Naive B cell (primary cell): ENCODE measurements at places on chromosomes 12 and 14.

DNA sequence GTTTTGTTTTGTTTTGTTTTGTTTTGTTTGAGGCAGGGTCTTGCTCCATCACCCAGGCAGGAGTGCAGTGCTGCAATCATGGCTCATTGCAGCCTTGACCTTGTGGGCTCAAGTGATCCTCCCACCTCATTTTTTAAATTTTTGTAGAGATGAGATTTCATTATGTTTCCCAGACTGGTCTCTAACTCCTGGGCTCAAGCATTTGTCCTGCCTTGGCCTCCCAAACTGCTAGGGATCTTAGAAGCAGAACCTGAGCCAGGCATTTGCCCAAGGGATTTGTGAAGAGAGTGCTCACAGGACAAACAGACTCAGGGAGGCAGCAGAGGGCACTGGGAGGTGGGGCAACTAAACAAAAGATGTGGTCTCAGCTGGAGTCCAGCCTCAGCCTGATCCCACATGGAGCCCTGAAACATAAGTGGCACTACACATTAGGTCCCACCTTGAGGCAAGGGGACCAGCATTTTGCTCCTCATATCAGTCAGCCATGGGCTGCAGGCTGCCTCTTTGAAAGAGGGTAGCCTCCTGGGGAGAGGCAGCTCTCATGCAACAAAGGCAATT lies 86.2 kb upstream of the CMKLR1 start:
- H3K36me3 ChIP-seq = no peaks in the 10 kb centered on the region
- no peak overlapping the region for H3K4me3 ChIP-seq
- no peaks in the 10 kb centered on the region for H3K4me1 ChIP-seq
- peaks cover 41% of the 10 kb centered on the region for H3K27me3 ChIP-seq
- no peak overlapping the region for H3K27ac ChIP-seq

DNA sequence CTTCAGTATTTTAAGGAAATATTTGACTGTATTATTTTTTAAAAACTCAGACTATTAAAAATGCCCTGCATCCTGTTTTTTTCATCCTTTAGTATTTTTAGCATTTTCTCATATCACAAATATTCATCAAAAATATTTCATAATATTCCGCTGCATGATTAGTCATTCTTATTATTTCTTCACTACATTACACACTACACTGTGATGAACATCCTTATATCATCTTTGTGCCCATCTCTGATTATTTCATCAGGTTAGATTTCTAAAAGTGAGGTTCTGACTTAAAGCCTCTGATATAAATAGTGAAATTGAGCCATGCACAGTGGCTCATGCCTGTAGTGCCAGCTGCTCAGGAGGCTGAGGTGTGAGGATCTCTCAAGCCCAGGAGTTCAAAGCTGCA lies 8.1 kb downstream of the COCH start:
- no peak overlapping the region for H3K27ac ChIP-seq
- no peak overlapping the region for H3K4me3 ChIP-seq
- peaks cover 5% of the 10 kb centered on the region for H3K27me3 ChIP-seq
- H3K4me1 ChIP-seq = peaks cover 1% of the 10 kb centered on the region
- H3K36me3 ChIP-seq = no peaks in the 10 kb centered on the region
- no peak for DNase-seq

DNA sequence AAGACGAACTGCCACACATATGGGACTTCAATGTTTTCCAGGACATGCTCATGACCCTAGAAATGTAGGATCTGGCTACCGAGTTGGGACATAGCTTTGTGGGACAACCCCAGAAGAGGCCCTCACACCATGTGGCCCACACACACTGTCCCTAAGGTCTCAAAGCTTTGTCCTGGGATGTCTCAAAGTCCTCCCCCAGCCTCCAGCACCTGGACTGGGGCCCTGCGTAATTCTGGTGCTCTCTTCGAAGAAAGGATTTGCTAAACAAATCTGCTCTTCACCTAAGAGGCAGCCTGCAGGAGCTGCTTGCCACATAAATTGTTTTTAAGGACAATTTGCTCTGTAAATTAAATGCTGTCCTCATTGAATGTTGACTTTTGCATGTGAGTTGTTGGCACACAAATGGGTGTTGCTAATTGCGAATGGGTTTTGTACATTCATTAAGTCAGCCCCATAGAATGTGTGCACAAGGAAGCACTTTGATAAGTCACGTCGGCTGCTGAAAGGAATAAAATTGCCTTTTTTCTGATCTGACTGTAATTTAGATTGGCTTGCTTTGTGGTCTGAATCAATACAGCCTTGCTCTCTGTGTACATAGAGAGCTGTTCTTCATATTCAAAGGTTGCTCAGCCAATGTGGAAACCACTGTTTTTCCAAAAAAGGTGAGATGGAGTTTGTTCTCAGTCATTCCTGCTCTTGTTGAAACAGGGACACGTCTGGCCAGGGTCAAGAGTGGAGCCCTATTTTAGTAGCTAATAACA lies 161.6 kb upstream of the PWP1 start:
- no peaks in the 10 kb centered on the region for H3K27me3 ChIP-seq
- H3K27ac ChIP-seq = no peak overlapping the region
- H3K4me1 ChIP-seq = no peaks in the 10 kb centered on the region
- no peaks in the 10 kb centered on the region for H3K36me3 ChIP-seq

GRCh38 chr14:102517392-102518062 lies 8.0 kb upstream of the ANKRD9 start:
- DNase-seq = peak; percentile 5
- H3K27me3 ChIP-seq = peaks cover 20% of the 10 kb centered on the region
- no peaks in the 10 kb centered on the region for H3K36me3 ChIP-seq
- H3K27ac ChIP-seq = no peak overlapping the region

DNA sequence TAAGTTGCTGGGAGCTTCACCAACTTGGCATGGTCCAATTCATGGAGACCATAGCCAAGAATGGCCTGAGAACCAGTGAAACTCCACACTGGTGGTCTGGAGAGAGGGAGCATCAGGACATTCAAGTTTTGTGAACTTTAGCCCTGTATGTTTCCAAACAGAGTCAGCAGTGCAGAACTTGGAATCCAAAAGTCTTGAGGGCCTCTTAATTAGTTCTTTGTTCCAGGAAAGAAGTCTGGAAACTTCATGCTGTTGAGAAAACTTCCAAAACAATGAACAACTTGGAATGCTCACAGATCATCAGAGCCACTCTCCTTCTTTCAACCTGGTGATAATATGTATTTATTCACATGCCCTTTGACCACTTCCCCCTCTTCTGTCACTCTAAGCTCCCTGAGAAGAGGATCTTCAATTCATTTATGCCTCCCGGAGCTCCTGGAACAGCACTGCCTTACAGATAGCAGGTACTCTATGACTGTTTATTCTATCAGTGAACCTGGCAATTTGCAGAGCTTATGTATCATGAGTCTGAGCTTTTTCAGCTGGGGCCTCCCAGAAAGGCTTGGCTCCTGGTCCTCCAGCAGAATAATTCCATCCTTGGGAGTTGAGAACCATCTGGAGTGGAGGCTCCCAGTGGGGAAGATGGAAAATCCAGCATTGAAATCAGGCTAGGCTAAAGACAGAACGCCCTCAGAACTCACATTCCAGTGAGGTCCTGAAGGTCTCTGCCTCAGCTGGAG lies 191.4 kb downstream of the KTN1 start:
- no peaks in the 10 kb centered on the region for H3K4me1 ChIP-seq
- peaks cover 7% of the 10 kb centered on the region for H3K36me3 ChIP-seq
- no peak for DNase-seq
- H3K27me3 ChIP-seq = peaks cover 13% of the 10 kb centered on the region
- H3K27ac ChIP-seq = no peak overlapping the region

- DNase-seq = peak; percentile 25
- no peaks in the 10 kb centered on the region for H3K36me3 ChIP-seq
- H3K4me3 ChIP-seq = no peak overlapping the region
- peaks cover 17% of the 10 kb centered on the region for H3K27me3 ChIP-seq
Observed at GRCh38 chr12:54217774-54218241, 29.0 kb upstream of the SMUG1 start.

- H3K4me1 ChIP-seq = peaks cover 20% of the 10 kb centered on the region
- no peak overlapping the region for H3K27ac ChIP-seq
- peak overlapping the region; percentile 41 for H3K4me3 ChIP-seq
- DNase-seq = no peak
- H3K27me3 ChIP-seq = peaks cover 73% of the 10 kb centered on the region
- no peaks in the 10 kb centered on the region for H3K36me3 ChIP-seq
Observed at GRCh38 chr12:51848841-51849735, 570 bp upstream of the FIGNL2 start.
